ENCODE measurements at places on chromosomes 1 and 21.

- no peak for DNase-seq
Observed at GRCh38 chr21:30502041-30502440, at the start of gene KRTAP19-5. TSS of gene KRTAP19-5 (minus strand) at chr21:30502141. CDS start at chr21:30502090, 51 bp downstream.

DNA sequence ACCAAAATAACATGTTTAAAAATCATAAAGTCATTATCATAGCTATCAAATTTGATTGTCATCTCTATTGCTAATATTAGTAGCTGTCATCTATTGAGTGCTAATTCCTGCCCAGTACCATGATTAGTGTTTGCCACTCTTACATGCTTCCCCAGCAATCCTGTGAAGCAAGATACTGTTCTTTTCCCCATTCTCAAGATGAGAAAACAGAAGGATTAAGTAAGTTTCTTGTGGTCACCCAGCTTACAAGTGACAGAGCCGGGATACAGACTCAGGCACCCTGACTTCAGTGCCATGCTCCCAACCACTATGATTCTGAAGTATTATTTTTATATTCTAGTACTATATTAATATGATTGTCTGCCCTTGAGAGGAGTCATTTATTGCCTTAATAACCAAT lies 36.5 kb downstream of the LRRC8C start:
- DNase-seq: no peak

DNA sequence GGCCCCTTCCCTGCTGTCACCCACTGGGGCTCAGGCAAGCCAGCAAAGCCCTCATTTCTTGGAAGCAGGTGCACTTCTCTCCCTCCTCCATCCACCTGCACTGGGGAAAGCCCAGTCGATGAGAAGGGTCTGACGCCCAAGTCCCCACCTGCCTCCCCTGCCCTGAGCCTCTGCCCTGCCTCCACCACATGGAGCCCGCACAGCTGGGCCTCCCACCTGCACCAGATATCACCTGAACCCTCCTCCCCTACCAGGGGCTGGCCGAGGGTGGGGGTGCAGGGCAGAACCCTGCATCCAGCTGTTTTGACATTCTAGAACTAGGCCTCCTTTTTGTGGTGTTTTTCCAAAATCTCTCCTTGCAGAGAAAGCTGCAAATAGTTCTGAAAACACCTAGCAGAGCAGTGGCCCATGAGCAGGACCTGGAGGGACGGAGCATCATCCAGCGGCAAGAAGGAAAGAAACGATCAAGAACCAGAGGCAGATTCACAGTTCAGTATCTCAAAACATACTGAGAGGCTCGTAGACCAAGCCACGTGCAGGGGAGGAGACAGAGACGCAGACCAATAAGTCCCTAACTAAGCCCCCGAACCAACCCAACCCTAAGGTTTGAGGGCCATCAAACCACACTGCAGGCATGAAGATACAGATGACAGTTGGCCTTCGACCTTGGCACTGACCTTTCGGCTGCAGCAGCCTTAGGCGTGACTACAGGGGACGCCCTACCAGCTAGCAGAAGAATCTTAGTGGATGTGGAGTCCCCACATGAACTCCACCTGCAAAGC lies 16.7 kb downstream of the CHD5 start:
- no peak for DNase-seq

DNA sequence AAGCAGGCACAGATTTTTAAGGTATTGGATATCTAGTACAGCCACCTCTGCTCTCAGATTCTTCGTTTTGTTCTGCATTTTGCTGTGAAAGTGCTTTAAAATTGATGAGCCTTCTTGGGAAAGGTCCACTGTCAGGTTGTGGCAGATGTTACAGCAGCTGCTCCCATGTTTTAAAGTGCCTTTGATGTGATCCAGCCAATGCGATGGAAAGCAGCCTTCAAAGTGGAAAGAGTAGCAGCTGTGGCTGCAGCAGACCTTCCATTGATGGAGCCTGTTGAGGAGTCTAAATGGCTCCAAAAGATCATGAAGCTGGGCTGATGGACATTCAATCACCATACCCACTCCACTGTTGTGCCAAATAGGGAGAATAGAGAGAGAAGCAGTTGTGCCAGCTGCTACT lies 816.9 kb downstream of the PLA2G4A start:
- no peak for DNase-seq

DNA sequence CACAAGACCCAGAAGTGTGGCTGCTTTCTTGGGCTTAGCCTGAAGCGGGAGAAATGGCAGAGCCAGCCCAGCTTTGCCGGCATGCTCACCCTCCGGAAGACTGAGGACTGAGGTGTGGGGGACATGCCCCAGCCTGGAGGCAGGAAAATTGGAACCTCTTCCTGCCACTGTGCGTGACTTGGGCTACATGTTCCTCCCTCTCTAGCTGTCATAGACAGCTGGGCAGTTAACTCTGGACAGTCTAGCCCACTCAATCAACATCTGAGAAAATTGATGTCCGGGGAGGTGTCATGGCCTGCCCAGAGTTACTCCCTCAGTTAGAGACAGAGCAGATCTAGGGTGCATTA lies 59.7 kb downstream of the UBE2T start:
- DNase-seq: no peak
